Cerebellar cortex (tissue), 1 donor: ENCODE measurements at places on chromosomes 12 and 14.

GRCh38 chr14:102973706-102974285 is 51.3 kb downstream of the AMN start:
- peak; percentile 47 for DNase-seq

DNA sequence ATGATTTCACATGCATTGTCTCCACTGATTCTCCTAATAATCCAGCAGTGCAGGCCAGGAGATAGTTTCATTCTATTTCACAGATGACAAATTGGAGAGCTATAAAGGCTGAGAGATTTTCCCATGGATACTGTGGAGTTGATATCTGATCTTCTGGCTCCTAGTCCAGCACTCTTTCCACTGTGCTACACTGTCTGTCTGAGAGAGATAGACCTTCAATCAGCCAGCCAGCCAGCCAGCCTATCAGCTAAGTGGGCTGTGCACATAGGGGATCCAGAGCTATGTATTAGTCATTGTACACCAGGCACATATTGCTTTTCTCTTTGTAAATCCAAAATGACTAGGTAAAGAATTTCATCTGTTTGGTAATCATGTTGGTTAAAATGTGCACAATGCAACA is 91.8 kb upstream of the ATP2B1 start:
- no peak for DNase-seq

- no peak for DNase-seq
Observed at GRCh38 chr12:110431957-110432587, 18.1 kb downstream of the ARPC3 start.

DNA sequence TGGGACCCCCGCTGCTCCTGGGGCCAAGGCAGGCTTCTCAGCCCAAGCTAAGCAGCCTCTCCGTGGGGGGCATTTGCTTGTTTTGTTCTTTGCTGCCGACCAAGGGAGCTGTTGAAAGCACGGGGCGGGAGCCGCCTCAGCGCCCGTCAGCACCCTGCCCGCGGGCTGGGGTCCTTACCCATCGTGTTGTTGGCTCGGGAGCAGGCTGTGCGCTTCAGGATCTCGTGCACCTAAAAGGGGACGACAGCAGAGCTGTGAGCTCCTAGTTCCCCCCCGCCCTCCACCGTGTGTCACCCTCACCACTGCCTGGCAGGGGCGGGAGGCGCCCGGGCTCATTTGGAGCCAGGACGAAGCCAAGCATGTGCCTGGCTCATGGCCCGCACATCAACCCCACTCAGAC is 117.5 kb downstream of the ANO2 start:
- DNase-seq: no peak

- no peak for DNase-seq
Observed at GRCh38 chr14:60353420-60353819, 104.4 kb downstream of the PPM1A start.

DNA sequence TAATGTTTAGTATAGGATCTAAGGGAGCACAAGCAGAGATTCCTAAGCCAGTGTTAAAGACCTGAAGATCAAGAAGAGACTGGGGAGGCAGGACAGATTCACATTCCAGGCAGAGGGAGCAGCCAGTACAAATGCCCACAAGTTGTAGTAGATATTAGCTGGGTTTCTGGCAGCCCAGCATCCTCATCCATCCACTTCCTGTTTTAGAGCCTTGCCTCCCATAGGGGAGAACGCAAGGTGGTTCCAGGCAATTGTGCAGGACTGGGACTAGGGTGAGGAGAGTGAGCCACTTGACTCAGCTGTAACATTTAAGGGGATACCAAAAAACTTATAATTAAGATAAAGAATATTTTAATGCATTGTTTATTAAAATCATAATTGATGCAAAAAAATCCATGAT is 71.3 kb upstream of the PSMA6 start:
- no peak for DNase-seq

- DNase-seq: no peak
Observed at GRCh38 chr14:63952933-63953437, 100.2 kb downstream of the SYNE2 start.

DNA sequence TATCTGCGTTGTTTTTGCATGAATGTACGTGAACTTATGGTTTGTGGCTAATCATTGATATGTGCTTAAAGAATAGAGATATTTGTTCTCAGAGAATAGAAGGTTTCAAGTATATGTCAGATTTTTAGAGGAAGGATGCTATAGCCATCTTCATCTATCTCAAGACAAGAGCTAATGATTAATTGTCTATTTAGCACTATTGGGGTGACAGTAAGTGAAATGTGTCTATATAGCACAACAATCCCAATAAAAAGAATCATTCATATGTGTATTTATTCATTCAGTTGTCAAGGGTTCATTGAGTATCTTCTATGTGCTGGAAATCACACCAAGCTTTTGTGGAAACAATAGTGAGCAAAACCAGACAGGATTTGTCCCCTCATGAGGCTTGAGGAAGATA is 299.5 kb upstream of the NPAS3 start:
- DNase-seq: no peak

DNA sequence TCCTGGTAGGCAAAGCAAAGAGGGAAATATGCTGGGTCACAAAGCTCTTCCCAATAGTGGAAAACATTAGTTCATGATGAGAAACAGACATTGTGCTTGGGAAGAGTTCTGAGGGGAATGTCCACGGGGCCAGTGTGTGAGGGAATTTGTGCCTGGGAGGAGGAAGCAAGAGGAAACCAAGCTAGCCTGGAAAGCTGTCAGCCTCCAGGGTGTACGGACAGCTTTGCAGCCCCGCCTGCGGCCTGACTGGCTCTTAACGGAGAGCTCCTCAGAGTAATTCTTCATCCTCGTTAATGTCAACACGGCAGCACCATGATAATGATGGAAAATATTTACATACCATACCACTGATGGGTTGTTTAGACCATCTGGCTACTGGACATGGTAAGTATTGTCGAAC is 32.4 kb downstream of the PITPNM2 start:
- no peak for DNase-seq

- no peak for DNase-seq
Observed at GRCh38 chr14:91308337-91308736, 63.8 kb upstream of the GPR68 start.

DNA sequence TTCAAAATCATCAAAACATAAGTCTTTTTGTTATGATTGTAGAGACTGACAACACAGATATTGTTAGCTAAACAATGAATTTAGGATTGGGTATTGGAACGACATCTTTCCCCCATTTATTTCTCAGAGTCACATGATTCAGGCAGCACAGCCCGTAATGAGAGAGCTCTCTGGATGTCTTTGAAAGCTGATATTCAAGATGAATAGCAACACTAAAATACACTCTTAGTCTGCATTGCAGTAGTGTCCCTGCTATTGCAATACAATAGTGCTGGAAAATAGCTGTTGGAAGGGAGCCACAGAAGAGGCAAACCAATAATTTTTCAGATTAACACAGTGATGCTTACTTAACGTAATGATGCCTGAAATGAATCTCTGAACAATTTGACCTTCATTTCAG is 9.9 kb downstream of the GTSF1 start:
- no peak for DNase-seq

DNA sequence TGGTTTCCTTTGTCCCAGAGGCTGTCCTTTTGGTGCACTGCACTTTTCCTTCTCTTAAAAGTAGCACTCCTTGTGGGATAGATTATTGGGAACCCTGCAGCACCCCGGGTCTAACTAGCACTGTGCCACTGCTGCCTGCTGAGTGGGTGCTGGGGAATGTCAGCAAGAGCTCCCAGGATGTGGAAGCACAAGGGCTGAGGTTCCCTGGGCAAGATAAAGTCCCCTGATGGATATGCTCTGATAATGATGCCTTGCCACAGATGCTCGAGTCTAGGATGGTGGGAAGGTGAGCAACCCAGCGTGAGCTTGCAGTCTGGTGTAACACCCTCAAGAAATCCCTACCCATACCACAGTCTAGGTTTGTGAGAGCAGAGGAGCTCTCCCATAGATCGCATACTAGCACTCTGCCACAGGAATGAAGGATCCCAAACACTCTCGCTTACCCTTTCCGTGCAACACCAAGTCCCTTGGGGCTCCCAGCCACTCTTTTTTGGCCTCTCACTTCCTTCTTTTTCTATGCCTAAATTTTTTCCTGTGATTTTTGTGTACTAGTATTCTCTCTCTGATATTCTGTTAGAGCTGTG is 32.6 kb downstream of the USP15 start:
- DNase-seq: no peak

- DNase-seq: no peak
Observed at GRCh38 chr12:88310069-88310468, 168.0 kb downstream of the TMTC3 start.

- DNase-seq: no peak
Observed at GRCh38 chr12:131139363-131140068, 185.8 kb downstream of the ADGRD1 start.

GRCh38 chr12:130266751-130267150 is 70.9 kb upstream of the PIWIL1 start:
- DNase-seq: peak; percentile 17

GRCh38 chr14:104119119-104119487 is 19.3 kb upstream of the KIF26A start:
- DNase-seq: no peak

DNA sequence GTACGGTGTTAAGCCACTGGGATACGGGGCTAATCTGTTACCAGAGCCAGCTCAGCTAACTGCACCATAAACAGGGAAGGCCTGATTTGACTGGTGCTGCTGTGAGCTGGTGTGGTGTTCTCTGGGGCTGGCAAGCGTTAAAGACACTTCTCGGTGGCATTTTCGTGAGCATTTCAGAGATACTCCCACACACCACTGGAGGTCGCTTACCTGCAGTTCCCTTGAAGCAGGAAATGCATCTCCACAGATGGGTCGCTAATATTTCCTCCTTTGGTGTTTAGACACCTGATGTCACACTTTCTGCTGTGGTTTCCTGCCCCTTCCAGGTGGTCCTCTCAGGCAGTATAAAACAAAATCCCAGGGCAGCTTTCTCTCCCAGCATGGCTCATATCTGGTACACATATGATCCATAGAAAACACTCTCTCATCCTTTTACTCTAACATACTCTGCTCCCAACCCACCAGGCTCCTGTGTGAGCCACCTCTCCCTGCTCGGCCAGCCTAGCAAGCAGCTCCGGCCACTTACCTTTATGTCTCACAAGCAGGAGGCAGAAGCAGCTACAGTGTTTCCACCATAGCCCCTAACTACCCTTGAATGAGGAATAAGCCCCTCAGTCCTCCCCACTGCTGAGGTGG is 129.9 kb upstream of the GRIN2B start:
- DNase-seq: peak; percentile 6

- DNase-seq: peak; percentile 34
Observed at GRCh38 chr12:82688035-82688501, 1.4 kb downstream of the TMTC2 start.

GRCh38 chr12:11862798-11863197 is 207.9 kb upstream of the BCL2L14 start:
- no peak for DNase-seq

DNA sequence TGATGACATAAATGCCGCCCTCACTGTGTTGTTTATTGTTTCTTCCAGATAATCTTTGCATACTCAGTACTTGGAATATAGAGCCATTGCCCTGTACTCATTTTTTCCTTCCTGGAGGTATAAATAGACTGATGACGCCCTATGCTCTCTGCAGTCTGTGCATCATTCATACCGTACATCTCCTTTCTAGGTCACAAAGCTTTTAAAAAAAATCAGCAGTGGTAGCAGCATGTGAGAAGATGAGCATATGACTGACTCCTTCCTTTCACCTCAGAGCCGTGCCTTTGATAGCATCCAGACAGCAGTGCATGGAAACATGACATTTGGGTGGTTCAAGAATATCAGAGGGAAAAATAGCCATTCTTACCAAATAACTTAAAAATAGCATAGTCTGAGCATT is 77.3 kb downstream of the PDE3A start:
- peak; percentile 95 for DNase-seq

GRCh38 chr14:67889455-67889854 is 69.9 kb downstream of the RAD51B start:
- no peak for DNase-seq

DNA sequence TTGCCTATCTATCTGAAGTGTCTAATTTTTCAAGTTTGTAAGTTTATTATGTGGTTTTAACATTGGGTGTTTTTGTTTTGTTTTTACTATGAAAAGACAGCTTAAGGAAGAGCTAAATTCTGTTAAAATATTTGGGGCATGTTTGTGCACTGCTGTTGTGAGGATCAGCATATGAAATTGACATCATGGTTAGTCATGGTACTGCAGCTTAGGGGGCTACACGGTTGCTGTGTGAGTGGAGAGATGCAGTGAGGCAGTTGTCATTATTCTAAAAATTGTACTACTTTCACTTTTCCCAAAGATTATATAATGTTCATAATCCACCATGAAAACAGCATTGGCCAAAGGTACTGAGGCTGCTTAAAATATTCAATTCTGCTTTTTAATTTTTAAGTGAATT is 49.0 kb downstream of the ZC3H14 start:
- no peak for DNase-seq

DNA sequence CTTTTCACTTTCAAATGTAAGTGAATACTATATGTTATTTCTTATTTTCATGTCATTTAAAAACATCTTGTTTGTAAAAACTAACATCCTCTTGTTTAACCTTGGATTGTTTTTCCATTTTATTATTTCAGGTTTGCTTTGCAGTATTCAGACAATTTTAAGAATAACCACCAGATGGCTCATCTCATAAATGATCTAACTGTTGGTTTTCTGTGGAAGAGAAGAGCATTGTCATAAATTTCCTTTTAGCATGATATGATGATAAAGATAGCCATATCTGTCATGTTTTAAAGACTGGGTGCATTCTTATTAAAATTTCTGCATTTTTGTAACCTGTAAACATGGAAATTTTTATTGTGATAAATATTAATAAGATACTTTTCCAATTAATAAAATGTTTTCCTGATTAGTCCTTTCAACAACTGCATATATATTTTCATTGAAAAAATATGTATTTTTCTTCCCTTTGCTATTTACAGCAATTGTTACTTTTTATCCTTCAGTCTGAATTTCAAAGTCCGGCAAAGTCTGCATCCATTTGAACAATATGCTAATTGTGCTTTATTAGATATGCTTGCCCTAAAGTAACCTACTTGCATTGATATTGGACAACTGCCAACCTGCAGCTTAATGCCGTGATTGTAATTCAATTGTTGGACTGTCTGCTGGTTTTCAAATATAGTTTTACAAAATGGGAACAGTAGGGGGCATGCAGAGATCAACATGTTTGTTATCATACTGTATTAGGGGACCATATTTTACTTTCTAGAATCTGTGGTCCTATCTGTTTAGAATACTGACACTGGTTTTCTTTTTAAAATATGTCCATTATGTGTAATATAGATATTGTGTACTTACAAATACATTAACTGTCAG is 163.4 kb downstream of the GARIN6 start:
- DNase-seq: peak; percentile 77

GRCh38 chr12:3772380-3772779 is 19.5 kb upstream of the CRACR2A start:
- no peak for DNase-seq

- no peak for DNase-seq
Observed at GRCh38 chr12:90489141-90489540, 465.8 kb downstream of the CCER1 start.

GRCh38 chr12:96236221-96236822 is 42.1 kb downstream of the ELK3 start:
- no peak for DNase-seq
